T-helper 2 cell (primary cell): ENCODE measurements at places on chromosomes 2 and 18.

DNA sequence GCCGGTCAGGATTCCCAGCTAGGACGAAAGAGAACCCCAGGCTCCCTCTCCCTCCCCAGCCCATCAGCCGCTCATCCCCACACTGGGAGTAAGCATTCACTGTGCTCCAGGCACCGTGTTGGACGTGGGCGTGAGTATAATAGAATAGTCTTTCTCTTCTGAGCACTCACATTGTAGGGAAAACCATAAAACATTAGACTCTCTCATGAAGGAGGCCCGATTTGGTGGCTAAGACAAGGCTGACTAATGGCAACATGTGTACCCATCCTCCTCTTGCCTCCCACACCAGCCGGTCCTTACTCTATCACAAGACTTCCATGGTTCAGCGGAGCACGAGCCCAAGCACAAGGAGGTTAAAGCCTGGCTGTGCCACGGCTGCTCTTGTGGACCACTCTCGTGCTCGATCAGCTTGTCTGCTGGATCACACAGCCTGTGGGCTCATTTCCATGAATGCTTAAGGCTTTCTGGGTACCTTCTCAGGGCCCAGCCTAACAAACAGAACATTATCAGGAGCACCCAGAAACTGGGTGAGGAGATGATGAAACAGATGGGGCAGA, 540.9 kb upstream of the RAB6C start:
- no peak for DNase-seq

GRCh38 chr2:96402591-96402990, 67.0 kb downstream of the NCAPH start:
- no peak for DNase-seq

GRCh38 chr2:237429753-237430152, 15.8 kb upstream of the COL6A3 start:
- no peak for DNase-seq

DNA sequence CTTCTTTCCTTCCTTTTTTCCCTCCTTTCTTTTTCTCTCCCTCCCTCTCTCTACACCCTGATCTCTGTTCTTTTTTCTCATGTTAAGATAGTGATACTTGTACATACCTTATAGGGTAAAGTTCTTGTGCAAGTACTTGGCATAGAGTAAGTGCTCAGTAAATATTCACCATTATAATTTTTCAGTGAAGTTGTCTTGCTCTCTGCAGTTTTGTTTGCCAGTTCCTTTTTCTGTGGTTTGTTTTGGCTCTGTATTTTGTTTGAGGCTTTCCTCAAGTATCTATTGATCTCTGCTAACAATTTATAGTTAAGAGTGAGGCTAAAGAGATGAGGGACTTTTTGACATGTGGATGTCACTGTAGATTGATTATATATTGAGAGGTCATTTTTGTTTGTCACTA, 48.0 kb downstream of the MTX2 start:
- no peak for DNase-seq

DNA sequence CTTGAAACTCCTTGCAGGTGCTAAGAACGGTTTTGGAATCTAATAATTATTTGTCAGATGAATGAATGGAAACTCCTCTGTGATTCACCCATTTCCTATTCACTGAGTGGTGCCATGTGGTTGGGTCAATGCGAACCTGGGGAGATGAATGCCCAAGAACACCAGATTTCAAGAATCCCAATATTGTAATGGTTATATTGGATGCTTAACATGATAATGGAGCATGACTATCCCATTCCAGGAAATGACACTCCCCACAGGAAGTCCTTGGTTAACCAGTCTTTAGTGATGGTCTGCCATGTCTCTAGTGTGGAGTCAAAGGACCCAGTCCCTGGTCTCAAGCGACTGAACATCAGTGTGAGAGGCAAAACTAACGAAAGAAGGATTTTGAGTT, 67.9 kb upstream of the ST3GAL5 start:
- DNase-seq = no peak

GRCh38 chr2:88933091-88933490, 241.6 kb downstream of the RPIA start:
- no peak for DNase-seq

DNA sequence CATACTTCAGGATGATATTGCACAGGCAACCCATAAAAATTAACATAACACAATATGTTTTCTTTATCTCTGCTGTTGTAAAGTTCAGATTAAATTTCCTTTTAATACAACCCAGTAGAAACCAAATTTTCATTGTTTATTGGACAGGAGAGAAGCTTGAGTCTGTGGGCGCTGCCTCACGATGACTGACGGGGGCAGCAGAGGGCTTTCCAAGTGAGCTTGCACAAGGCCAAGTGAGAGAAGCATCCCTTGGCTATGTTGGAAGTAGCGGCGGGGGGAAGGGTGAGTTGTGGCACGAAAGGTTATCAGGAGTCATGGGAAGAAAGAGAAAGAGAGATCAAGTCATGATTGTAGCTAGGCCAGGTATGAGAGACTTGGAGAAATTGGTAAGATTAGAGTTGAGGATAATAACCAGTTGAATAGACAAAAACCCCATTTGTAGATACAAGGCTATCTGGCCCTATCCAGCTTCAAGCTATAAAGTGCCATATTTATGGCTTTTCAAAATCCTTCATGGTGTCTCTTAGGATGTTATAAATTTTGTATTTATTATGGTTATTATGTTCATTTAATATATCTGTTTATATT, 413.7 kb upstream of the FAM98A start:
- no peak for DNase-seq

DNA sequence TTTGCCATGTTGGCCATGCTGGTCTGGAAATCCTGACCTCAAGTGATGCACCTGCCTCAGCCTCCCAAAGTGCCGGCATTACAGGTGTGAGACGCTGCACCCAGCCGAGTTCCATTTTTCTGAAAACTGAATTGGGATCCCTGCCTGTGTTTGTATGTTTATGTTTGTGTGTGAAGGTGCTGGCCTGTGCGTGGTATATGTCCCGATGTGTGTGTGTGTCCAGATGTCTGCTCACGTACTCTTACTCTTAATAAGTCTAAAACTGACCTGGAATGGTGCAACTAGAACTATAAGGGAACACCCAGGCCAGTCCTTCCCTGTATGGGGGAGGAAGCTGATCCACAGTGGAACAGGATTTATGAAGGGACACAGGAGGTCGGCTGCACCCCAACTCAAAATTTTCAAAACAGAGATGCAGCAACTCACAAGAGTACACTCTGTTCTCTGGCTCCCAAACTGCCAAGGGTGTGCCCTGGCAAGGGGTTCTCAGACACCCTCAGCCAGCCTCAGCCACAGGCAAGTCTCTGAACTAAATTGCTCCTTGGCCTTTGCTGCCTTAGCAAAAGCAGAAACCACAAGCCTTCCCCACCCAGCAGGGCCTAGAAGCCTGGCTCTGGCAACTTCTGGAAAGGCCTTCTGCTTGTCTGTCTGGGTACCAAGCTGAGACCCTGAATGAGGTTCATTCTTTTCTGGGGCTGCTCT, 36.5 kb downstream of the RHOB start:
- no peak for DNase-seq

DNA sequence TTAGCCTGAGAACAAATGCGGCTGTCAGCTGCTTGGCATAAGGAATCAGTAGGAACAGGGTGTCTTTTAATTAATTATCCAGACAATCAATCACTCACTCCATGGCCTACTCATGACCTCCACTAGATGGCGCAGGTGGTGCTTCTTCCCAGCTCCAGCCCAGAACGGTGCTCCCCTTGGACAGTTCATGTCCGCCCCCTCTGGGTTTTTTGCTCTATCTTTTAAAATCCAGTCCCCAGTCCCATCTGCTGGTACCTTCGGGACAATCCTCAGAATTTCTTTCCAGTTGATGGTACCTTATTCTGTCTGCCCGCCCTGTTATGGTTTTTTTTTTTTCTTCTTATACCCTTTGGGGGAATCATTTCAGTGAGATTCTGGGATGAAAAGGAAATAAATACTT, 99.8 kb downstream of the CACNB4 start:
- DNase-seq = peak; percentile 36

GRCh38 chr2:47219970-47220369, 64.9 kb upstream of the STPG4 start:
- DNase-seq = no peak

- DNase-seq = no peak
Measured at GRCh38 chr2:207283356-207283755, 117.6 kb upstream of the KLF7 start.

- DNase-seq = no peak
Measured at GRCh38 chr18:64513401-64513800, 364.5 kb upstream of the LINC00305 start.

- DNase-seq = peak; percentile 93
Measured at GRCh38 chr2:203718087-203718486, 11.6 kb downstream of the CD28 start.

DNA sequence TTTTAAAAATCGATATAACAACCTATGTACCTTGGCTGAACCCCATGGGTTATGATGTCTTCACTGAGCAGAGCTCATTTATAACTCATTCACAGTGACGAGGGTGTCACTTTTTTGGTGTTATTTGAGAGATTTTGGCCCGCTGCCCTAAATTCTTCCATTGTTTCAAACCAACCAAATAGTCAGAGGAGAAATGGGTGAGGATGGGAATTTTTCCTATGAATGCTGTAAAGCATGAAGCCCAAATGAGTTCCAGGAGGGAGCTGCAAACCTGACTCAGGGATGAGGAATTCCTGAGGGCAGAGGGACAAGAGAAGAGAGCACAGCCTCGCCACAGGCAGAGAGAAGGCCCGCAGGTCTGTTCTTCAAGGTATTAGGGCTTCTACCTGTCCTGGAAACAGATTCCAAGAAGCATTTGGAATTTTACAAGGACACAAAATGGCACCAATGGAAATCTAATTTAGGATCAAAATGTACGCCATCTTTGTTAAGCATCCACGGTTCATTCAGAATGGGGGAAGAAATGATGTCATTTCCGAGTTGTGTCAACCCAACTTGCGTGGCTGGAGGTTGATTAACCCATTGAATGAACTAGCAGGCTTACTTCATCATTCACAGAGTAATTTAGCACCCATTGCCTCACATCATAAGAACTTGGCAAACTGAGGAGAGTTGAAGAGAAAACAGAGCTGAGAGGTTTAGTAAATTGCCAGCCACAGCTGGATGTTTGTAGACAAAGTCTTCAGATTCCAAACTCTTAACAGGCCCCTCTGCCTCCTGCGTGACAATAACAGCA, 133.5 kb downstream of the LAMA3 start:
- DNase-seq = no peak

DNA sequence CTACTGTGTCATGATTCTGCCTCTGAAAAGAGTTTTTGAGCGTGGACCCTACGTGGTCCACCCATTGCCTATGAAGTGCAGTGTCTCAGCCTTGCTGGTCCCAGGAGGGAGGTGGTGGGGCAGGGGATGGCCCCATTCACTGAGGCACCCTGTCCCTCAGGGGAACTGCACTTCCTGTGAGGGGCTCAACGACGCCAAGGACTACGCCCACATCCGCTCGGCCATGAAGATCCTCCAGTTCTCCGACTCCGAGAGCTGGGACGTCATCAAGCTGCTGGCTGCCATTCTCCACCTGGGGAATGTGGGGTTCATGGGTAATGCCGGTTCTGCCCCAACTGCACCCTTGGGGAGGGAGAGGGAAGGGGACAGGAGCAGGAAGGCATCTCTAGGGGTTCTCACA, 42.5 kb downstream of the MYO7B start:
- no peak for DNase-seq

DNA sequence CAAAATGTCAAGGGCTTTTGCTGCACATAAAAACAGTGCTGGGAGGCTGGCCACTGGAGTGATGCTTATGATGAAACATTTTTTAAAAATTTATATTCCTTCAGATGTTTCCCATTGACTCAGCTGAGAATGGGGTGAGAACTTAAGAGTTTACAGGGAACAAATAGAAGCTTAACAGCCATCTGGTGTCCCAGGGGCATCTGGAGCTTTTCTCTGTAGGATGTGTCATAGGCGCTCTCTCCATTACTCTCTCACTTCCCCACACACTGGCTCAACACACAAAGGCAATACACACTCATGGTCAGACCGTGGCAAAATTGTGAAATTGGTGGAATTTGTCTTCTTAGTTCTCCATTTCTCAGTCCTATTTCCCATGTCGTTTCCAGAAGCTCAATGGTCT, 783.1 kb upstream of the LRRTM1 start:
- DNase-seq = no peak
